Amniotic epithelial cell (primary cell): ENCODE measurements at places on chromosomes 5 and 9.

DNA sequence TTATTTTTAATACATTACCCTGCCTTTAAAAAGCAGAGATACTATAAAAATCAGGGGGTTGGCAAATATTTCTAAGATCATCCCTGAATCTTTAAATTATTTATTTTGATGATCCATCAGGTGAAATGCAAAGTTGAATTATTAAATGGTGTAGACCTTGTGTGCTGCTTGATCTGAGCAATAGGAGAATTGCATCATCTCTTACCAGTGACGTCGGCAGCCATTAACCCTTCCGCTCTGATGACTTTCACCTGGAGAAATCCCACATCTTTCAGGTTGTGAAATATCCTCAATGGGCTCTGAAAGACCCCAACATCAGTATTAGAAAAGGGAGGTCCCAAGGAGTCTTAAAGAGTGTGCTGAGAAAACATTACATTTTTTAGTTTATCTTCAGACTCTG is 270.2 kb downstream of the SLF1 start:
- DNase-seq = peak; percentile 7

GRCh38 chr5:9042241-9042640 is 503.6 kb downstream of the SEMA5A start:
- DNase-seq = peak; percentile 75

- DNase-seq = no peak
These were observed 8.6 kb upstream of the AQP3 start for GRCh38 chr9:33455945-33456344.

DNA sequence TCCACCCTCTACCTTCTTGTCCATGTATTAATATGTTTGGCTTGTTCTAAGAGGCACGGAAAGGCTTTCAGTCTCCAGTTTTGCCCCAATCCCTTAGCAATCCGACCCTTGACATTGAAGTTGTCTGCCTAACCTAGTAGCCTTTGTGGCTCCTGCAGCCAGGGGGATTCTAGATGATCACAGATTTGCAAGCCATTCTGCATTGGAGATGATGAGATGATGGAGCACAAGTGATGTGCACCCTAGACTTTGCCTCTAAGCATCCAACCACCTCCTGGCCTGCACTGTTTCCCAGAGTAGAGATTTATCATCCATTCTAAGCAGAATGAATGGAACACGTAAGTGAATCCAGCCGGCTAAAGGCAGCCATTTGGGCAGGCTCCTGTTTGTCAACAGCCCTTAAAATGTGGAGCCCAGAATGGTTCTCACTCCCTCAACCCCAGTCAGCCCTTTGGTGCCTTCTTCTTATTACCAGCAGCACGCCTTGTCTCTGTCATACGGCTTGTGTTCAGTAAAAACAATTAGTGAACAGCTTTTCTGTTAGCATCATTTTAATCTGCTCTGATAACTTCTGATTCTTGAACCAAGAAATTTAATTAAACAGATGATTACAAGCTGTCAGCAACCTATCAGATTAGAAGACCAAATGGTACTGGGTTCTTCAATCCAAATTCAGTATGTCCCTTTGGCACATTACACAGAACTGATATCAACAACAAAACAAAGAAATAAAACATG is 5.7 kb upstream of the TRAF1 start:
- no peak for DNase-seq

GRCh38 chr5:127969651-127970050 is 113.9 kb upstream of the SLC12A2 start:
- DNase-seq = no peak

DNA sequence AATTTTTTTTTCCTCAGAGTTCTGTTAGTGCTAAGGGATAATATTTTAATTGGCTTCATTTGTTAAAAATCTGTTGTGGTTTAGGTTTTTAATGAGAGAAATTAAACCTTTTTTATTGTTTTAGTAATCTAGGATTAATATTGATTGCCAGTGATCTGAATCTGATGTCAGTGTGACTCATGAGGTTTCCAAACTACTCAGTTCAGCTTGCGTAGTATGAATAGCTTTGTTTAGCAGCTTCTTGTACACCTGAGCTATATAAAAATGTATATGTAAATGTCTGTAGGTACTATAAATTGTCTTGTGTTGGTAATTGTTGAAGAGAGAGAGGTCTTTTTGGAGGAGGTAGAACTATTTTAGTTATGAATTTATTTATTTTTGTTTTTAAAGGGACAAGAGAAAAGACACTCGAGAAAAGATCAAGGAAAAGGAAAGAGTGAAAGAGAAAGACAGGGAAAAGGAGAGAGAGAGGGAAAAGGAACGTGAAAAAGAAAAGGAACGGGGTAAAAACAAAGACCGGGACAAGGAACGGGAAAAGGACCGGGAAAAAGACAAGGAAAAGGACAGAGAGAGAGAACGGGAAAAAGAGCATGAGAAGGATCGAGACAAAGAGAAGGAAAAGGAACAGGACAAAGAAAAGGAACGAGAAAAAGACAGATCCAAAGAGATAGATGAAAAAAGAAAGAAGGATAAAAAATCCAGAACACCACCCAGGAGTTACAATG is 26.3 kb downstream of the SREK1 start:
- DNase-seq = no peak

DNA sequence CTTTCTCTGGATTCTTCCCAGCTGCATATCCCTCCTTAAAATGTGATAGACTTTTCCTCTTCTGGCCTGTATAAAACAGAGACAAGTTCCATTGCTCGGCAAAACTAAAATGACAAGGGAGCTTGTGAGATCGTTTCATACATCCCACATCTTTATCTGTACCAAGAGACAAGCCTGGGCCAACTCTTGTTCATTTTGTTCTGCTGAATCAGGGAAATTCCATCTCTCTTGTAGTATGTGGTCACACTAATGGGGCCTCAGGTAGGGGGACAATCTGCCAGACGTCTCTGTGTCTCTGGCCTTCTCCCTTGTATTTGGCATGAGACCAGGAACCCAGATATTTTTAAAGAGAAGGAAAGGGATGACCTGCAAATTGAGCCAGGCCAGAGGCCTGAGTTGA is 18.6 kb upstream of the PAPPA start:
- DNase-seq = no peak

DNA sequence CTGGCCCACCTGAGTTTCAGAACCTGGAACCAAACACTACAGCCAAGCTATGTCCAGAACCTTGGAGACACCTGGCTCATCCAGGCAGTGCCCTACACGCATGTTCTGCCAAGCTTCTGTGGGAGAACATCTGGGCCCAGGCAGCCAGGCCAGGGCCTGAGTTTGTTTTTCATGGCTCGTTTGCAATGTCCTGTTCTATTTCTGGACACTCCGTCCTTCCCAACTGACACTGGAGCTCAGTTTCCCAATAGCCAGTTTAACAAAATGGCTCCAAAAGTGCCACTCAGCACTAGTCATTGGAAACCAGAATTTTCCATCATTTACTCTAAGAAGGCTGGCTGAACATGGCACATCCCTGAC is 38.6 kb downstream of the SH3RF2 start:
- DNase-seq = no peak

- no peak for DNase-seq
These were observed 91.5 kb downstream of the ANKRD33B start for GRCh38 chr5:10655161-10655971.

GRCh38 chr9:137310189-137311052 is 8.3 kb upstream of the NRARP start:
- no peak for DNase-seq

DNA sequence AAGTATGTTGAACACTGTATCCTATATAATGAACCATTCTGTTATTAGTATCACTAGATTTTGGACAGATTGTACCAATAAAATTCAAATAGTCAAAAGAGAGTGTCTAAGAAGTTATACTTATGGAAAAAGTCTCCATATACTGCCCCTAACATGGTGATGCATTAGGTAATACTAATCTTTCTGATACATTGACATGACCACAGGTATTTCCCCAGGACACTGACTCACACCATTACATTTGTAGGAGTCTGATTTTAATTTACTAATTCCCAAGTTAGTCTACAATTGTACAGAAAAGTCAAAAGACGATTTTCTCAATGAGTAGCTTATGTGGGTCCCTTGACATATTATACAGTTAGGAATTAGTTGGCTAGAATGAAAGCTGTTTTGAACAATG is 593.8 kb downstream of the ISL1 start:
- no peak for DNase-seq

GRCh38 chr5:176736301-176736930 is 73.9 kb upstream of the UNC5A start:
- no peak for DNase-seq
